ENCODE measurements at places on chromosomes 7 and 10.

- no peak for DNase-seq
Observed at GRCh38 chr7:1693991-1694524, 24.0 kb downstream of the ELFN1 start.

DNA sequence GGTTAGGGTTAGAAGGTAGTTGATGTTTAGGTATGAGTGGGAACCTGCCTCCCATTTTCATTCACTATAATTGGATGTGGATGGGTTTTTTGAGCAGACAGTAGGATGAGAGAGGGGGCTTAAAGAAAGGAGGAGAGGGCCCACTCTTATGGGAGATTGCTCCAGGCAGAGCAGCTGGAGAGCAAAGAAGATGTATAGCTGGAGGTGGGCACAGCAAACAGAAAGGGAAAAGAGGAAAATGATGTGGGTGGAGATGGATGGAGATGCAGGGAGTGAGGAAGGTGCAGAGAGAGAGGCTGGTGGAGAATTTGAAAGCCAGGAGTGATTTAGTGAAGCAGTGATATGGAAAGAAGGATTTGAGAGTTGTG, 29.9 kb downstream of the LSMEM1 start:
- no peak for DNase-seq

GRCh38 chr10:130924138-130924819, 387.2 kb downstream of the TCERG1L start:
- DNase-seq: no peak

DNA sequence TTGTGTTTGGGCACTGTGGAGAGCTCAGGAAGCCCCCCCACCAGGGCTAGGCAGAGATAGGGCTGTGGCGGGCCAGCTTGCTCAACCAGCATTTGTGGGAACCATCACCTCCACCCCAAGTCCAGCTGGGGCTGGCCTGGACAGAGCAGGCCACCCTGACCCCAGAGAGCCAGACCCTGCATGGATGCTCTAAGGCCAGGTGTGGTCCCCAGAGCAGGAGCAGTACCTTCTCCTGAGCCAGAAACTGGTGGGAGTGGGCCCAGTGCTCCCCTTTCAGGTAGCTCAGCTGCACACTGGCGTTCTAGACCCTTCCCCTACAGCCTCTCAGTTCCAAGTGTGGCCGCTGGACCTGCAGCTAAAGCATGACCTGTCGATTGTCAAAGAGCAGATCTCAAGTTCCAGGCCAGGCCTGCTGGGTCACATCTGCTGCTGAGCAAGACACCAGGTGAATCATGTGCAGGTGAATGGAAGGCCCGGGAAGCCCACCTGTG, 57.2 kb downstream of the RASGEF1A start:
- no peak for DNase-seq

GRCh38 chr10:131093795-131094366, 217.6 kb downstream of the TCERG1L start:
- DNase-seq: no peak

GRCh38 chr7:136528329-136528728, 340.1 kb upstream of the CHRM2 start:
- DNase-seq: no peak

DNA sequence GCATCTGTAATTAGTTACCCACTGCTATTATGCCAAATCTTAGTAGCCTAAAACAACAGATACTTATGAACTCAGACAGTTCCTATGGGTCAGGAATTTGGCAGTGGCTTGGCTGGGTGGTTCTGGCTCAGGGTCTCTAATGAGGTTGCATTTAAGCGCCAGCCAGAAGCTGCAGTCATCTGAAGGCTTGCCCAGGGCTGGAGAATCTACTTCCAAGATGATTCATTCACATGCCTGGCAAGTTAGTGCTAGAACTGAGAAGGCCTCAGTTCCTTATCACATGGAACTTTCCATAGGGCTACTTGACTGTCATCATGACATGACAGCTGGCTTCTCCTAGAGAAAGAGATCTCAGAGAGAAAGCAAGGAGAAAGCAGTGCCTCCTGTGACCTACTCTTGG, 121.3 kb downstream of the AVL9 start:
- no peak for DNase-seq

GRCh38 chr10:78628976-78629375, 439.8 kb upstream of the ZMIZ1 start:
- DNase-seq: no peak

DNA sequence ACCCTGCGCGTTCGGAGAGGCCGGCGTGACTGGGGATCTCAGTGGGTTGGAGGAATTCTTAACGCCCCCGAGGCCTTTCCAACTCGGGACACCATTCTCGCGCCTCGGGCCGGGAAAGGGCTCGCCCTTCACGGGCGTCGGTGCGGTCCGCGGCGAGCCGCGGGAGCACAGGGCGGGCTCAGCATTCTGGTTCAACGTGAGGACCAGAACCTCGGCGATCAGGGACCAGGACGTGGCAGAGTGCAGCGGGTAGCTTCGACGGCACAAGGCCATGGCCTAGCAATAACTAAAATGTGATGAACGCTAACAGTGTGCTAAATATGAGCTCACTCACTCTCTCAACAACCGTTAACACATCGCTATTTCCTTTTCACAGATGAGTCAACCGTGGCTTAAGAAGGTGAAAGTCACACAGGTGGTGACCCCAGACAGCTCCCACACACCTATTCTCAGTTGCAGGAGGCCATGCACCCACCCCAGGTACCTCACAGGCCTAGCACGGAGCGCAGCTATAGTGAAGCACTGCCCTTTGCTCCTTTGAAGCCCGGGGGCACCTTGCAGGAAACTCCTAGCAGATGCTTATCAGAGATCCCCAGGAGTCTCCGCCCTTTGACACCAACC, 4.5 kb upstream of the EMX2 start:
- no peak for DNase-seq

GRCh38 chr7:138000081-138000701, 1.7 kb downstream of the CREB3L2 start:
- no peak for DNase-seq

DNA sequence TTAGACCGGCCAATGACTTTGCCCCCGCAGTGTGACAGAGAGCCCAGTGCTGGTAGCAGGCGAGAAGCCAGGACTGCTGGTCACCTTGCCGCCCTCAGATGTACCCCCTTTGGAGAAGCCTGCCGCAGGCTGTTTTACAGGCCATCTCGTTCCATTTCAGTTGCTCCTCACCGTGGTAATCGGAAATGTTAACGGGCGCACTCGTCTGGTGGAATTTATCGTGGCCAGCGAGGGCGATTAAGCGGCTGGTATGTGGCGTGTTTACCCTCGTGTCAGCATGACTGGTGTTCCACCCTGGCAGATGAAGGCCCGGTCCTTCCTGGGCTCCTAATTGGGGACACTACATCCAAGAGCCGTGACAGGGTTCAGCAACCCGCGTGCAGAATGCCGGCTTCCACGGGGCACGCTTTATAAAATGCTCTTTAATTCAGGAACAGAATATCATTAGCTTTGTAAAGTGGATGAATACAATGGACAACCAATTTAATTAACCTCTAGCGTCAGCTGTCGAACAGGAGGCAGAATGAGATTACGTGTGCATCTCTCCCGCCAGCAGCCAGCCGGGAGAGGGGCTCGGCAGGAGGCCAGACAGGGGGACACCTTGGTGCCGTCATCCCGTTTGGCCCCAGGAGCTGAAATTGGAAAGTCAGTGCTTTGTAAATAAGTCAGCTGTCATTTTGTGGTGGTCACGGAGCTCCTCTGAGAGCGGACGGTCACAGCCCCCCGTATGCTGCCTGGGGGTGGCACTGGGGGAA, 108.3 kb downstream of the NKX6-2 start:
- DNase-seq: no peak

DNA sequence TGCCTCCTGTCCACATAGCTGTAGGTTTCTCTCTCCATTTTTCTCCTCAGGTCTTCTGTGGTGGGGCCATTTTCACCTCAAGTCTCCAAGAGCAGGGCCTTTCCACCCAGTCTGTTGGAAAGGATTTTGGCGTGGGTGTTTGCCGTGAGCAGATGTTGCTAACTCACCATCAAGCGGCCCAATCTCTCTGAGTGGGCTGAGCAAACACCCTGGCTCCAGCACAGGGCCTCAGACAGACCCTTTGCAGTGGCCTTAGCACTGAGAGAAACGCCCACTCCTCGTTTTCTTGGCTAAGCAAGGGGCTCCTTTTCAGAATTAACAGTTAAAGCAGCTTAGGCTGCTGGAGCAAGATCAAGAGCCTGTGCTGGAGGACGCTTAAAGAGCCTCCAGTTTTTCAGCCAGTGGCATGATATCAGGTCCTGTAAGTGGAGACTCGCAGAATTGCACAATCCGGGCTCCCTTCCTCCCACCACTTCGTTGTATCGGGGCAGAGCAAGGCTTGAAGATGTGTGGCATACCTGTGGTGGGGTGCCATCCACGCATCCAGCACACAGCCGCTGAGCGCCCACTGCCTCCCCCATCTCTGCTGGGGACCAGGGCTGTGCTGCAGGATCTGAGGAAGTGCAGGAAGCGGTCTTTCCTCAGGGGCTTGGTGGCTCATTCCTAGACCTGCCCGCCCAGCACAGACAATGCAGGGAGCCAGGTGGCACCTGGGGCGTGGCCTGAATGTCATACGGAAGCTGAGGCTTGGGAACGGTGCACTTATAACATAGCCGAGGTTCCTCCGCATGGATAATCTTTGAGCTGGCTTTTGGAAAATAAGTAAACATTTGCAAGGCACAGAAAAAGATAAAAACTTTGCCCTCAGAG, 142.7 kb downstream of the ADARB2 start:
- no peak for DNase-seq

DNA sequence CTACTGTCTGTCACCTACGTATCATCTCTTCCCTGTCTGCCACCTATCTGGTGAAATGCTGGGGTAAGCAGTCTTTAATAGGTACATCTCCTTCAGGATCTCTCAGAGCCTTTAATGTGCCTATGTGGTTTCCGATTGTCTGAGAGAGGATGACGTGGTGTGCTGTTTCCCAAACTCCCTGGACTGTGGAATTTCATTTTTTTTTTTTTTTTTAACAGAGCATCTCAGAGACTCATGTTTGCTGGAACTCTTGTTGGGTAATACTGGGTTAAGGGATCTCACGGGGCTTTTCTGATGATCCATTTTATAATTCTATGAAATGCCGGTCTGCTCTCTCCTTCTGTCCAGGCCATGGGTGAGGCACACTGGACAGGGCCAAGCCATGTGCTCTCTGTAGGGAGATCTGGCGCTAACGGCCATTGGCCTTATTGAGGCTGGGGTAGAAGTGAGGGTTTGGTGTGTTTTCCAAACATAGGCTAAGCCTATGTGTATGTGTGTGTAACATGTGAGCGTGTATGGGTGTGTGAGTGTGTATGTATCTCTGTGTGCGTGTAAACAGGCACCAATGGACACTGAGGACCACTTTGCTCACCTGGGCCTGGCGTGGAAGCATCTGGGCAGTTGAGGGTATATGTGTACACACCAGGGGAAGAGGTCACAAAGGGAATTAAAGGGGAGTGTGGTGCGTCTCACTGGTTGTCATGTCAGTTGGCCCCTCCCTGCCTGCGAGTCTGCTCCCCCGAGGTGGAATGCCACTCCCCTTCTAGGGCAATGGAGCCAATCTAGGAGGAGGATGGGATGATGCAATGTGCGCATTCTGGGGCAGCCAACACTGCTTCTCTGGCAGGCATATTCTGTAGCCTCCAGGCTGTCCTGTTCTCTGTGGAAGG, 7.8 kb downstream of the ADRA2A start:
- DNase-seq: no peak

GRCh38 chr7:116571552-116571951, 46.7 kb downstream of the CAV1 start:
- no peak for DNase-seq

- peak; percentile 60 for DNase-seq
Observed at GRCh38 chr10:132571650-132572544, 34.3 kb downstream of the INPP5A start.

DNA sequence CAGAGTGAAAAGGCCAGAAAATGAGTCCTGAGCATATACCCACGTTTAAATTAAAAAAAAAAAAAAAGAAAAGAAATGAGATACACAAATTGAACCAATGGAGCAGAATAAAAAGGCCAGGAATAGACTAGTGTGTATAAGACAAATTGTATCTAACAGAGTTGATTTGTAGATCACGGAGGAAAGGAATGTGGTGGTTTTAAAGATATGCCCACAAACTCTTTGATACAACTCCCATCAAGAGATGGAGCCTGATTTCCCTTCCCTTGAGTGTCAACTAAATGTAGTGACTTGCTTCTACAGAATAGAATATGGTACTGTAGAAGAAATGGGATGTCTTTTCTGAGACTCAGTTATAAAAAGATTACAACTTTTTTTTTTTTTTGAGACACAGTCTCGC, 10.4 kb downstream of the SYPL1 start:
- DNase-seq: no peak

- DNase-seq: no peak
Observed at GRCh38 chr10:103923502-103923901, 5.5 kb upstream of the STN1 start.

DNA sequence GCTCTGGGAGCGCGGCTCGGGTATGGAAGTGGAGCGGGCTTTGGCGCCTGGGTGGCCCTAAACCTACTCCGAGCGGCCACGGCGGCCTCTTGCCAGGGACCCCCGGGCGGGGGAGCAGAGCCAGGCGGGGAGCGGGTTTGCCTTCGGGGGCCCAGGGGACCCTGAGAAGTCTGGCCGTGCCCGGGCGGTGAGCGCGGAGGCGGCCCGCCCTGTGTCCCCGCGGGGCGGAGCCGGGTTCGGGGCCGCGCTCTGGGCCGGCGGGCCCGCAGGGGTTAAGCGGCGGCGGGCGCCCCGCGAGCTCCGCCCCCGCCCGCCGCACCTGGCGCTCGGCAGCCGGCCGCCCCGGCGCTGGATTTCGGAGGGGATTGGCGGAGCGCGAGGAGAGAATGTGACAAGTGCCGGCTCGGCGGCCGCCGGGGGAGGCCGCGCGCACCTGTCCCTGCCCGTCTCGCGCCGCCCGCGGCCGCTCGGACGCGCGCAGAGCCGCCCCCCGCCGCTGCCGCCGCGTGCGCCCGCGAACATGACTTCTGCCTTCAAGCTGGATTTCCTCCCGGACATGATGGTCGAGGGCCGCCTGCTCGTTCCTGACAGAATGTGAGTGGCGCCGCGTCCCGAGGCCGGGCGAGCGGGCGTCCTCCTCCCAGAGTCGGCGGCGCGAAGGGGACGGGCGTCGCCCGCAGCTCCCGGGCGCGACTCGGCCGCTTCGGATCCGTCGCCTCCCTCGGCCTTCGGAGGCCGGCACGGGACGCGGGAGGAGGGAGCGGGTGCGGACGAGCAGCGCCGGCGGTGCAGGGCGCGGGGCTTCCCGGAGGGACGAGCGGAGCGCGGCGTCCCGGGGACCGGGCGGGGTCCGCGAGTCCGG, at the start of gene CELF2:
CELF2 (plus strand) TSS at position 303 of the 862 bp plus-strand sequence; CDS start at position 521, 218 bp downstream.
- DNase-seq: no peak

DNA sequence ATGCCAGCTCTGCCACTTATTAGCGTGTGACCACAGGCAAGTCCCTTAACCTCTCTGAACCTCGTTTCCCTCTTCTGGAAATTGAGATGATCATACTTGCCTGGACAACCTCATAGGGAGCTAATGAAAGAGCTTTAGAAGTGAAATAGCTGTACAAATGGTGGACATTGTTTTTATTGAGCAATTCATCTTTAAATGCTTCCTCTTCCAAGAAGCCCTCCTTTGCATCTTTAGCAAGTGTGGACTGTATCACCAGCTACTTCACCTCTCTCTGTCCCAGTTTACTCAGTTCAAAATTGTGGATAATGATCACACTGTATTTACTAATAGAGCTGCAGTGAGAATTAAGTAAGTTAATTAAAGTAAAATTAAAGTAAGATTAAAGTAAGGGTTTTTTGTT, 61.7 kb downstream of the CDH23 start:
- DNase-seq: no peak

All from stimulated activated CD4-positive, alpha-beta T cell treated with anti-CD3 and anti-CD28 coated beads, TNF-alpha, amount 100 ng/mL, for 24 hours (primary cell).